A549 (cell line): ENCODE measurements at places on chromosomes 6 and 20.

DNA sequence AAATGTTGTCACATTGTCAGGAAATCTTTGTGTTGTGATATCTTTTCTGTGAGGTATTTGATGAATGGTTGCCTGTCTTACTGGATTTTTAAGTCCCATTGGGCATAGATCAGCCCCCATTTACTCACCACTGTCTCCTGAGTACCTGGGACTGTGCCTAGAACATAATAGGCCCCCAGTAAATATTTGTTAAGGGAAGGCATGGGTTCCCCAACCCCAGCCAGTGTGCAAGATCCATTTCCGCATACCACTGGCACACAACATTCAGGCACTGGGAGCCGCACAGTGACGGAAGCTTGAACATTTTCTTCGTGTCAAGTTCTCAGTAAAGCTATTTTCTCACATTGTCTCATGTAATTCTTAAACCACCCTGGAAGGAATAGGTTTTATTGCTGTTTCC, 72.2 kb downstream of the UNC5CL start:
- DNase-seq = no peak

DNA sequence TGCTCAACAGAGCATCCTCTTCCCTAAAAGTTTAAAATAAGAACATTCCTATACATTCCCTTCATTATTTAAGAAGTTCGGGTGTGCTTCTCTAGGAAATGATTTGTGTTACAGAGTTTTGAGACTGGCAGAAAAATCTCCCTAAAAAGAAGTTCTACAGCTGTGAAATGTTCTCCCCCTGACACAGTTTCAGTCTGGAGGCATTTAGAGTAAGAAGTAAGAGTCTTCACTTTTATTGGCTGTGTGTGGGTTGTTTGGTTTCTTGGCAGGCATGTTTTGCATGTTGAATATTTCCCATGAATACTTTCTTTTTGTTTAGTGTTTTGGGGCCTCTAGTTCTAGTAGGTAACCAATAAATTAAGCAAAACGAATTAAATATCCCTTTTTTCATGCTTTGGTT, 195.9 kb downstream of the TENT5A start:
- no peak for DNase-seq

DNA sequence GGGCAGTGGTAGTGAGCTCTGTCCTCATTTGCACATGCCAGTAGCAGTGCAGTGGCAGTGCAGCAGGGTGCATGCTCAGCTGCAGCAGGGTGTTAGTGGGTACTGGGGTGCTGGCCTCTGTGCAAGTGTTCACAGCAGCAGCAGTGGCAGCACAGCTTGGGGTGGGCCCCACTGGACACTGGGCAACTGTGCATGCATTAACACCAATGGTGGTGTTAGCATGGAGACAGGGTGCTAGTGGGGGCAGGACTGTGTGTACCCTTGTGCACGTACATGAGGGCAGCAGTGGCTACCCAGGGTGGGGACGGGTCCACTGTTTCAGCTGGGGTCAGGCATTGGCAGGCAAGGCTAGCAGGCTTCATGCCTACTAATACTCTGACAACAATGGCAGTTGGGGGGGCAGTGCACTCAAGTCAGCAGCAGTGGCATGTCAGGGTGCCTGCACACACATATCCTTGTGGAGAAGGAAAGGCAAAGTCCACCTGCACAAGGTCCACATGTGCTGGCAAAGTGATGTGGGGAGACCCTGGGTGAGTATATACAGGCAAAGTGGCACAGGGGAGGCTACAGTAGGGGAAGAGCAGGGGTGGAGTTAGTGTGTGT, 60.2 kb downstream of the UNC5CL start:
- no peak for DNase-seq

GRCh38 chr20:11067359-11067758, 393.6 kb upstream of the JAG1 start:
- DNase-seq = no peak

DNA sequence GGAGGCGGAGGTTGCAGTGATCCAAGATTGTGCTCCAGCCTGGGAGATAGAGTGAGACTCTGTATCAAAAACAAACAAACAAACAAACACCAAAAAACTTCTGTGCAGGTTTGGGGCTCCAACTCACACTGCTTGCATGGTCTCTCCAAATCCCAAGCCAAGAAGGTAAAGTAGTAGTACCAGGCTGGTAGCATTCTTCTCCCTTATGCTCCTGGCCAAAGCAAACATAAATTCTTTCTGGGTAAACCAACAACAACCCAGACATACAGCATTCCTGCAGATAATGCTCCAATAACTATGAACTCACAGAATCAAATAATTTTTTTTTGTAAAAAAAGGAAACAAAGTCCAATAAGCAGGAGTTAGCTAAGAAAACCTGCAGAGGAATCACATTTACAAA, 57.8 kb upstream of the KLHL31 start:
- no peak for DNase-seq

- DNase-seq = no peak
Measured at GRCh38 chr6:132153221-132153898, 202.2 kb upstream of the CCN2 start.

- DNase-seq = no peak
Measured at GRCh38 chr6:90224196-90224595, 72.4 kb downstream of the BACH2 start.

GRCh38 chr6:113464960-113465359, 392.2 kb upstream of the MARCKS start:
- DNase-seq = peak; percentile 47

- peak; percentile 85 for DNase-seq
Measured at GRCh38 chr6:7107578-7108195, at the start of gene RREB1. Gene RREB1 (plus strand): TSS chr6:7107961. CDS start chr6:7181912, 73,951 bp downstream.

DNA sequence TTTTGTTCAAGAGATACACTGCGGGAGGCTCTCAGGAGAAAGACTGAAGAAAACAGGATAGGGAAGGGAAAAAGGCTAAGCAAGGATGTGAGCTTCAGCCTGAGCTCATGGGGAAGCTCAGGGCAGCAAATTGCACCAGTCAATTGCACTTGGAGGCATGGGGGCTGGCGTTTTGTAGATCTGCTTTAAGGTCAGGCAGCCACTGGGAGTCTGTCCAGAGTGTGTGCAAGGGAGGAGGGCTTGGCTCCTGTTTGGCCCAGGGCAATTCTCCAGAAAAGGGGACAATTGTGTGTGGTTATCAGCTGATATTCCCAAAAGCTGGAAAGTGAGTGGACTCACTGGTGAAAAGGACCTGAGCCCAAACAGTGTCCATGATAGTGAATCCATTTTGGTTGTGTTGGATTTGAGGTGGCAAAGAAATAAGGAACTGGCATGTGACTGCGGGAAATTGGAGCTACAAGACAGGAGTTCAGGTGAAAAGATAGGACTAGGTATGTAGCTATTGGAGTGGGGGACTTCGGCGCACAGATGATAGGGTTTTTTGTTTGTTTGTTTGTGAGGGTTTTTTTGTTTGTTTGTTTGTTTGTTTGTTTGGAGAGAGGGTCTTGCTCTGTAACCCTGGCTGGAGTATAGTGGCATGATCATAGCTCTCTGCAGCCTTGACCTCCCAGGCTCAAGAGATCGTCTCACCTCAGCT, 22.3 kb upstream of the IER3 start:
- DNase-seq = no peak

- no peak for DNase-seq
Measured at GRCh38 chr6:88916615-88917208, 46.7 kb downstream of the RNGTT start.

GRCh38 chr6:1621070-1621701, 11.5 kb downstream of the FOXC1 start:
- no peak for DNase-seq

DNA sequence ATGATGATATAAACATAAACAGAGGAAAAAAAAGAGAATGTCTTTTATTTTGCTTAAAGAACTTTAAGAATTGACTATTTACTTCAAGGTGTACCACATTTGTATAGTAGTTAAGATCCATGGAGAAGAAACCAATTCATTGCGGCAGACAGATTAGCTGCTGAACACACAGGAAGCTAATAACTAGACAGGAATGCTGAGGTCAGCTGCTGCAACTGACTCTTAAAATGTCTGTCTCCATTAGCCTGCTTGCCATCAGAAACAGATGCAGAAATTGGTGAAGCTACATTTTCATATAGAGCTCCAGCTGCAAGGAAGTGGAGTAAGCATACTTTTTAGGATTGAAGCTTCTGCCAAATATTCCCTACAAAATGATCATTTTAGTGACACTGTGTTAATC, 939.5 kb downstream of the EPHA7 start:
- no peak for DNase-seq

GRCh38 chr6:150878347-150879213, 13.1 kb downstream of the MTHFD1L start:
- DNase-seq = no peak

DNA sequence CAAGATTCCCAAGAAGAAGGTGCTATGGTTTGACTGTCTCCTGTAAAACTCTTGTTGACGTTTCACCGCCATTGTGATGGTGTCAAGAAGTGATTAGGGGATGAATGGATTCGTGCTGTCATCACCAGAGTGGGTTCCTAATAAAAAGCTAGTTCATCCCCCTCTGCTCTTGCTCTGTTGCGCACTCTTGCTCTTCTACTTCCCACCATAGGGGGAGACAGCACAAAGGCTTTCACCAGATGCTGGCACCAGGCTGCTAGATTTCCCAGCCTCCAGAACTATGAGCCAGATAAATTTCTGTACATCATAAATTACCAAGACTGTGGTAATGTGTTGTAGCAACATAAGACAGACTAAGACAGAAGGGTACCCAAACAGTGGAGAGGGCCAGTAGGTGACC, 21.6 kb upstream of the CCDC28A start:
- DNase-seq = no peak

DNA sequence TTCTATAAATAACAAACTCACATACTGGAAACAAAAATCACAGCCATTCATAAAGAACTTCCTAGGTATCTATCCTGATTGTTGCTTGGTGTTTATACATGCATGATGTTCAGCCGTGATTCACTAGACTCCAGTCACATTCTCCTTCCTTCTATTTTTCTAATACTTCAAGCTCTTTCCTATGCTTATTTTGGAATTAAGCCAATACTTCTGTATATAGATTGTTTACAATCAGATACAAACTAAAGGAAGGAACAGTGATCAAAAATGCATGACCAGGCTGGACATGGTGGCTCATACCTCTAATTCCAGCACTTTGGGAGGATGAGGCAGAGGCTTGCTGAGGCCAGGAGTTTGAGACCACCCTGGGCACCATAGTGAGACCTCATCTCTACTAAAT, 377.5 kb upstream of the IRAK1BP1 start:
- DNase-seq = no peak

- DNase-seq = peak; percentile 10
Measured at GRCh38 chr6:579339-579738, 77.6 kb downstream of the HUS1B start.

DNA sequence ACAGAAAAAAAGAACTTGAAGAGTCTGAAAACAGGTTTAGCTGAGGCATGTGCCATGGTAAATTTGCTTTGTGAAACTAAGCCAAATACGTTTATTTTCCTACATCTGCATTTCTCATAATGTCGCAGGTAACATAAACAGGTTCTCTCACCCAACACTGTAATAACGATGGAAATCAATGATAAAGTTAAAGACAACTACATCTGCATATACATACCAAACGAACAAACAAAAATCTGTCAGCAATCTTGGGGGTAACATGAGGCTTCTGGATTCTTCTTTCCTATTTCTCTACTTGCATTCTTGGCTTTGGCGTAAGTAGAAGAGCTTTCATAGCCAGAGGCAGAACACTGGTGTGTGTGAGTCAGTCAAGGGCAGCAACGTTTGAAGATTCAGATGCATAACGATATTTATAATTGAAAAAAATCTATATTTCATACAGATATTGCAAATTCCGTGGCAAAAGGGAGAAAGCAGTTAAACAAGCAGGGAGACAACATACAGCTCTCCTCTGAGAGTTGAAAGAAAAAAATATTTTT, 195.1 kb downstream of the EDN1 start:
- no peak for DNase-seq

- DNase-seq = no peak
Measured at GRCh38 chr6:21648475-21649050, 55.0 kb downstream of the SOX4 start.
